ENCODE measurements at places on chromosomes 6 and 20. TPM values are rescaled to one million over a fixed set of nuclear protein-coding genes. Genes with fewer than 3 reads are reported as not detected.
A peak's percentile ranks its signal among the peaks of the same experiment; 100 is the strongest.

MATN4 gene
- 0.19 TPM for total RNA-seq

KCTD20 gene
- 35.6 TPM for total RNA-seq

NPEPL1 gene
- 60.2 TPM for total RNA-seq

TSHZ2 gene
- total RNA-seq, result 15.5 TPM

NKAIN2 gene
- 1.8 TPM for total RNA-seq

CFAP61 gene
- total RNA-seq, result 2.6 TPM

ADGB gene
- total RNA-seq, result not detected

DNA sequence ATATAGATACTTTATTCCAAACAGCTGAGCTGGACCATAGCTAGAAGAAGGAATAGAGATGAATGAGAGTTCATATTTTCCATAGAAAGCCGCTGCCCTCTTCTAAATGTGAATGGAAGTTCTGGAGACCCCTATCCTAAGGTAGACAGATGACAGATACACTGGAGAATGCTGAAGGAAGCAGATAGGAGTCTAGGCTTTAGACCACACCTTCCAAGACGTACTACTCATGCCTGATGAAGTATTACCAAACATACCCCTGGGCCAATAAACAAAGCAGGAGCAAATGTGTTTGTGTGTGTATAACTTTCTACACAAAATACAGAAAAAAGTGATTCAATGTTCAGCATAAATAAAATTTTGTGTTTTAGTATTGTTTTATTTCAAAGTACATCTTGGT lies 9.1 kb upstream of the SLC17A2 start:
- no peak for DNase-seq
- no peaks in the 10 kb centered on the region for H3K36me3 ChIP-seq
- no peaks in the 10 kb centered on the region for H3K27me3 ChIP-seq
- H3K4me3 ChIP-seq, result no peak overlapping the region
- H3K27ac ChIP-seq, result no peak overlapping the region
- H3K4me1 ChIP-seq, result no peaks in the 10 kb centered on the region

DNA sequence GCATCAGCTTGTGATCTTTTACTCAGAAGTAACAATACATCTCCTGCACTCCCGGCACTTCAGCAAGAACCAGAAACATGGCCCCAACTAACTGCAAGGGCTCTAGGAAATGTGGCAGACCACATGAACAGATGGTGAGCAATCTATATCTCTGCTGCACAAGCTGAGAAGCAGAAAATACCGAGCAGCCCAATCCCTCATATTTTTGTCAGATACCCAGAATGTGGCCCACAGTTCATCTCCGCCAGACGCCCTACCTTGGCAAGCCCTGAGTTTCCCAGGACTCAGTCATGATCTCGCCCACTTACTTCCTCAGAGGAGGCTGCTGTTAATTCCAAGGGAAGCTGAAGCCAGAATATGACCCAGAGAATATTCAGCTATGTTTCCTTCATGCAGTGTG lies 63.1 kb upstream of the PHACTR1 start:
- H3K27me3 ChIP-seq, result no peaks in the 10 kb centered on the region
- H3K36me3 ChIP-seq, result no peaks in the 10 kb centered on the region
- H3K27ac ChIP-seq, result no peak overlapping the region
- no peaks in the 10 kb centered on the region for H3K4me1 ChIP-seq

GRCh38 chr6:35014341-35014740 lies 125.3 kb downstream of the ANKS1A start:
- no peak for DNase-seq
- peaks cover 3% of the 10 kb centered on the region for H3K36me3 ChIP-seq
- no peak overlapping the region for H3K27ac ChIP-seq
- H3K4me1 ChIP-seq, result peaks cover 26% of the 10 kb centered on the region
- no peak overlapping the region for H3K4me3 ChIP-seq
- no peaks in the 10 kb centered on the region for H3K27me3 ChIP-seq

GRCh38 chr20:1941226-1941625 lies 46.0 kb downstream of the SIRPA start:
- peaks cover 18% of the 10 kb centered on the region for H3K4me1 ChIP-seq
- peak overlapping the region; percentile 3 for H3K27ac ChIP-seq
- H3K27me3 ChIP-seq, result peaks cover 2% of the 10 kb centered on the region
- H3K4me3 ChIP-seq, result no peak overlapping the region

DNA sequence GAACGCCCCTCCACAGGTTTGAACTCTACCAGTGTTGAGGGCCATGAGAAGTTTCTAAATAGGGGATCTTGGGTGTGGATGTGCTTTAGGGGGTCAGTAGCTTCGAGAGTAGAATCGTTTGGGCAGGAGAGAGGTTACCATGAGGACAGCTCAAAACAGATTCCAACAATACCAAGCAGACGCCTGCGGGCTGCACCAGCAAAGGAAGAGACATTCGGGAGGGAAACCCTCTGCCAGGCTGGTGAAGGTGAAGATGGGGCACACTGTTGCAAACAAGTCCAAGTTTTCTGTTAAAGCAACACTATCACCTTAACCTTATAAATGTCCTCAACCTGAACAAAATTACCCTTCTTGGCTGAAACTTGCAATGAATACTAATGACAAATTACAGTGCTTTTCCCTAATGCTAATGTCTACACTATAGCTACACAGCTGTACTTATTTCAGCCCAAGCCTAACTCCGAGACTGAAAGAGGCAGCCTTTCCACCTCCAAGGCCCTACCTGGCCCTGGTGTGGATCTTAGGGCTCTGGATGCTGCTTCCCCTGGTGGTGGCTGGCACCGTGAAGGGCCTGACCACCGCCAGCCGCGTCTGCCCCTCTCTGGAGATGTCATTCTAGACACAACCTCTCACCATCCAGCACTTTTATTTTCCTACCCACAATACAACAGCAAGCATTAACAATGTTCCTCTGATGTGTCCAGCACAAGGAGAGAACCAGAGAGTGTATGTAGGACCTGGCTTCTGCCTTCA lies 80.1 kb downstream of the DLL1 start:
- no peak overlapping the region for H3K4me3 ChIP-seq
- H3K27ac ChIP-seq, result no peak overlapping the region
- no peaks in the 10 kb centered on the region for H3K27me3 ChIP-seq
- H3K4me1 ChIP-seq, result peaks cover 2% of the 10 kb centered on the region

- no peak overlapping the region for H3K4me3 ChIP-seq
- H3K27ac ChIP-seq, result no peak overlapping the region
- no peak for DNase-seq
- no peaks in the 10 kb centered on the region for H3K27me3 ChIP-seq
- H3K4me1 ChIP-seq, result no peaks in the 10 kb centered on the region
Measured at GRCh38 chr6:18211338-18211737, 53.0 kb downstream of the DEK start.

DNA sequence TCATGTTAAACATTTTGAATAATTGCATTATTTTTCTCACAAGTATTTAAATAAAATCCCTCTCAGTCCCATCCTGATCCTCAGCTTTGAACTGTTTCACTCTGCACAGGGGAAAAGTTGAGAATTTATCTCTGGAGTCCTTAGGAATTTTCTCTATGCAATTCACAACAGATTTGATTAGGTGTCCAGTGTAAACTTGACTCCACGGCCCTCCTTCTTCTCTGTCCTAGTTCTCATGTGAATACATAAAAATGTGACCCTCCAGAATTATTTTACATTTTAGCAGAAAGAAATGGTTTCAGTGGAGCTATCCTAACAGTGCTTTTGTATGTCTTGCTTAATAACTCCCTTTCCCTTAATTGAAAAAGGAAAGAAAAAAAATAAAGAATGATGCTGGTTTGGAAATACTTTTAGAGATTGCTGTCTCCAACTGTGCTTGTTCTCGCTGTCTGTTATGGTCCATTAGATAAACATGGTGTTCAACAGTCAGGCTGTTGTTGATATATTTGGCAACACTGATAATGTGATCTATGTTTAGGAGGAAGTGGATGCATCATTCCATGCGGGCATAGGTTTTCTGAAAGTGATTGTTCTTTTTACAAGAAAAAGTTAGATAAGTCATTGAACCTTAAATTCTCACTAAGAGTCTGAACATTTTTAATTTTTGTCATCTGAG lies 599.4 kb upstream of the CITED2 start:
- peaks cover 3% of the 10 kb centered on the region for H3K4me1 ChIP-seq
- DNase-seq, result no peak
- no peaks in the 10 kb centered on the region for H3K36me3 ChIP-seq
- no peak overlapping the region for H3K27ac ChIP-seq

DNA sequence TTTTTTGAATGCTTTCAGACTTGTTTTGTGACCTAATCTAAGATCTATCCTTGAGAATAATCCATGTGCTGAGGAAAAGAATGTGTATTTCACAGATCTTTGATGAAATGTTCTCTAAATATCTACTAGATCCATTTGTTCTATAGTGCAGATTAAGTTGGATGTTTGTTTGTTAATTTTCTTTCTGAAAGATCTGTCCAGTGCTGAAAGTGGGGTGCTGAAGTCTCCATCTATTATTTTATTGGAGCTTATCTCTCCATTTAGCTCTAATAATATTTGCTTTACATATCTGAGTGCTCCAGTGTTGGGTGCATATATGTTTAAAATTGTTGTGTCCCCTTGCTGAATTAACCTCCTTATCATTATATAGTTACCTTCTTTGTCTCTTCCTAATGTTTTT lies 303.6 kb downstream of the HTR1B start:
- H3K27ac ChIP-seq, result no peak overlapping the region
- H3K36me3 ChIP-seq, result no peaks in the 10 kb centered on the region
- no peak for DNase-seq

DNA sequence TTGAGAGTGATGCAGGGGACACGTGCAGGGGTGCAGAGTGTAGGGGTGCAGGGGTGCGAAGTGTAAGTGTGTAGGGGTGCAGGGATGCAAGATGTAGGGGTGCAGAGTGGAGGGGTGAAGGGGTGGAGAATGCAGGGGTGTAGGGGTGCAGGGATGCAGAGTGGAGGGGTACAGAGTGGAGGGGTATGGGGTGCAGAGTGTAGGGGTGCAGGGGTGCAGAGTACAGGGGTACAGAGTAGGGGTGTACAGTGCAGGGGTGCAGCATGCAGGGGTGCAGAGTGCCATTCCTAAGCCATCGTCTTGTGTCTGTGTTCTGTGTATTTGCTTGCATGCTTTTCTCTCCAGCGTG lies 345.4 kb downstream of the TAF4 start:
- no peak for DNase-seq
- no peak overlapping the region for H3K4me3 ChIP-seq
- no peaks in the 10 kb centered on the region for H3K4me1 ChIP-seq

- DNase-seq, result no peak
- H3K4me3 ChIP-seq, result no peak overlapping the region
- no peaks in the 10 kb centered on the region for H3K27me3 ChIP-seq
- no peaks in the 10 kb centered on the region for H3K36me3 ChIP-seq
- no peaks in the 10 kb centered on the region for H3K4me1 ChIP-seq
Measured at GRCh38 chr6:53761036-53761435, 33.8 kb upstream of the LRRC1 start.

GRCh38 chr20:34459209-34459897 lies 56.9 kb upstream of the DYNLRB1 start:
- no peak overlapping the region for H3K4me3 ChIP-seq
- H3K27me3 ChIP-seq, result no peaks in the 10 kb centered on the region
- H3K4me1 ChIP-seq, result no peaks in the 10 kb centered on the region

GRCh38 chr6:15194453-15194852 lies 51.4 kb upstream of the JARID2 start:
- H3K4me3 ChIP-seq, result no peak overlapping the region
- H3K36me3 ChIP-seq, result no peaks in the 10 kb centered on the region
- DNase-seq, result no peak

- H3K4me3 ChIP-seq, result no peak overlapping the region
- no peak overlapping the region for H3K27ac ChIP-seq
- H3K4me1 ChIP-seq, result no peaks in the 10 kb centered on the region
- H3K27me3 ChIP-seq, result no peaks in the 10 kb centered on the region
- no peak for DNase-seq
Measured at GRCh38 chr6:141244366-141244765, 888.4 kb upstream of the GJE1 start.

GRCh38 chr6:13924146-13924948 lies 405 bp upstream of the RNF182 start:
- no peak overlapping the region for H3K27ac ChIP-seq
- H3K4me3 ChIP-seq, result peak overlapping the region; percentile 62
- no peaks in the 10 kb centered on the region for H3K36me3 ChIP-seq

- no peaks in the 10 kb centered on the region for H3K27me3 ChIP-seq
- no peaks in the 10 kb centered on the region for H3K36me3 ChIP-seq
- no peaks in the 10 kb centered on the region for H3K4me1 ChIP-seq
Measured at GRCh38 chr6:166598441-166599138, 12.1 kb upstream of the RAMACL start.

GRCh38 chr20:47213966-47214365 lies 142.5 kb downstream of the ZMYND8 start:
- no peaks in the 10 kb centered on the region for H3K27me3 ChIP-seq
- no peak overlapping the region for H3K4me3 ChIP-seq
- no peaks in the 10 kb centered on the region for H3K4me1 ChIP-seq
- no peak overlapping the region for H3K27ac ChIP-seq

GRCh38 chr6:45540375-45540920 lies 162.7 kb upstream of the SUPT3H start:
- H3K27me3 ChIP-seq, result no peaks in the 10 kb centered on the region
- H3K36me3 ChIP-seq, result no peaks in the 10 kb centered on the region
- DNase-seq, result no peak

DNA sequence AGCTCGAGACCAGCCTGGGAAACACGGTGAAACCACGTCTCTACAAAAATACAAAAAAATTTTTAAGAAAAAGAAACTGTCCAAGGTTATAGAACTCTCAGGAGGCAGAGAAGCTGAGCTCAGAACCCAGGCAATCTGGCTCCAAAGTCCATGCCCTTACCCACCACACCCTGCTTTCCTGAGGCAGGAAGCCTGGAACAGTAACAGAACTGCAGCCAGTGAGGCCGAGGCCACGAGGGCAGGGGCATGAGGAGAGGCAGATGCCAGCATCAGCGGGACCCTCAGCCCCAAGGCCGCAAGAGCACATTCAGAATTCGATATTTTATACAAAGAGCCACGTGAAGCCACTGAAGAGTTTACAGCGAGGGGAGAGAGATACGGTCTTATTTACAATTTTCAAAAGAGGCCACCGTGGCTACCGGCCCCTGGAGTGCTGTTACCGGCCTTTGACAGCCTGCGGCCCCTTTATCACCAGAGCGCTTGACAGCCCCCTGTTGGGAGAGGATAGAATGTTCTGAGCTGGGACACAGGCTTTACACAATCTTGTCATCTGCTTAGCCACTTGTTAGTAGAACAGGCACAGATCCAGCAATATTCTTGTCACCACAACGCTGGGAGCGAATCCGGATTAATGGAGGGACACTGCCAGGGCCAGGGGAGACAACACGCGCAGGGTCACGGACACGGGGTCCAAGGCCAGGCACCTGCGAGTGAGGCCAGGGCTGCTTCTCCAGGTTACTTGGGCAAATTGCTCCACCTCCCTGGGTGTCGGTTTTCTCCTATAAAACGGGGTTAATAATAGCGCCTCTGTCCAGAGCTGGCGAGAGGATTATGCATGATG lies 5.6 kb downstream of the SPATA2 start:
- peaks cover 4% of the 10 kb centered on the region for H3K4me1 ChIP-seq
- no peak for DNase-seq
- H3K4me3 ChIP-seq, result no peak overlapping the region
- H3K27me3 ChIP-seq, result no peaks in the 10 kb centered on the region

DNA sequence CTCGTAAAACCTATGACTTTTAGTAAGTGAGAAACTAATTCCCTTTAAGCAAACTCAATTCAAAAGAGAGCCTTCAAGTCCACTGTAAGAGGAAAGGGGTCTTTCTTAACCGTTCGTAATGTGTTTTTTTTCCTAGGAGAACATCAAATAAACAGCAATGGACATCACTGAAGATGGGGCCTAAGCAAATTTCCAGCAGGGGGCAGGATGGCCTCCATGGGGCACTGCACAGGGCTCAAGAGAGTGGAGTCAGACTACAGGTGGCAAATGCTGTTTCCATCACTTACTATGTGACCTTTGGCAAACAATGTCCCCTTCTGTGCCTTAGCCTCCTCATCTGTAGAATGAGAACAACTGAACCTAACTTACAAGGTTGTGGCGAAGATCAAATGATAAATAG lies 88.7 kb downstream of the ARHGAP18 start:
- H3K27ac ChIP-seq, result no peak overlapping the region
- H3K4me1 ChIP-seq, result no peaks in the 10 kb centered on the region
- no peaks in the 10 kb centered on the region for H3K36me3 ChIP-seq
- no peak overlapping the region for H3K4me3 ChIP-seq
- DNase-seq, result no peak
- no peaks in the 10 kb centered on the region for H3K27me3 ChIP-seq
